HT-29 (cell line): ENCODE measurements at places on chromosomes 1 and 21.

GRCh38 chr21:44517175-44517899 is 22.7 kb downstream of the KRTAP10-1 start:
- DNase-seq = no peak

- no peak for DNase-seq
Observed at GRCh38 chr1:154423304-154423987, 18.3 kb downstream of the IL6R start.

DNA sequence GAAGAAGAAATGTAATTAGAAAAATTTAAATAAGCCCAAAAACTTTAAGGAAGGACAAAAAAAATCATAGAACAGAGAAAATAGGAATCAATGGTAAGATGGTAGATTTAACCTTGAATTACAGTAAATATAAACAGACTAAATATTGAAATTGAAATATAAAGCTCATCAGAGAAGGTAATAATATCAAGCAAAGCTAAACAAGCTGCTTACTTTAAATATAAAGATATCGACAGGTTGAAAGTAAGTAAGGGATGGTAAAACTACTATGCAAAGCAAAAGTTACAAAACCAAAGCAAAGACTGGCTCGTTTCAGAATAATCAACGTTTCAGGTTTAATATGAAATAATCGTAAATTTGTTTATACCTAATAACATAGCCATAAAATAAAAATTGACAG is 137.0 kb upstream of the KCNJ15 start:
- DNase-seq = no peak

- DNase-seq = no peak
Observed at GRCh38 chr1:116871779-116872146, 38.0 kb upstream of the PTGFRN start.

DNA sequence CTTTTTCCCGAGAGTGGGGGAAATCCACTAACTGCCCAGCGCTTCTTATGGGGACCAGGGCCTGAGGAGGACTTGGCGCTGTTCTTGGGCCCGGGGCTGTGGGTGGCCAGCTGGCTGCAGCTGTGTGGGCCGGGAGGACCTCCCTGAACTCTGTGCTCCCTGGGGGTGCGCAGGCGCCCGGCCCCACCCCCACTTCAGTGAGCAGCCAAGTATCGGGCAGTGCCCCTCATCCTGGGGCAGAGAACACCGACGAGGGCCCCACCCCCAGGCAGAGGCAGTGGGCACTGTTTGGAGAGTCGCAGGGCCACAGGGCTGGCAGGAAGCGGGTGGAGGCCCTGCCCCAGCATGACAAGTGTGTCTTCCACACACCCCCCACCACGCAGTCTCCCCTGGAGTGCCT is 32.5 kb upstream of the SLC19A1 start:
- DNase-seq = no peak

- no peak for DNase-seq
Observed at GRCh38 chr1:13813398-13814012, 113.5 kb downstream of the PRDM2 start.

- no peak for DNase-seq
Observed at GRCh38 chr1:15489052-15489736, 13.3 kb downstream of the CELA2B start.

DNA sequence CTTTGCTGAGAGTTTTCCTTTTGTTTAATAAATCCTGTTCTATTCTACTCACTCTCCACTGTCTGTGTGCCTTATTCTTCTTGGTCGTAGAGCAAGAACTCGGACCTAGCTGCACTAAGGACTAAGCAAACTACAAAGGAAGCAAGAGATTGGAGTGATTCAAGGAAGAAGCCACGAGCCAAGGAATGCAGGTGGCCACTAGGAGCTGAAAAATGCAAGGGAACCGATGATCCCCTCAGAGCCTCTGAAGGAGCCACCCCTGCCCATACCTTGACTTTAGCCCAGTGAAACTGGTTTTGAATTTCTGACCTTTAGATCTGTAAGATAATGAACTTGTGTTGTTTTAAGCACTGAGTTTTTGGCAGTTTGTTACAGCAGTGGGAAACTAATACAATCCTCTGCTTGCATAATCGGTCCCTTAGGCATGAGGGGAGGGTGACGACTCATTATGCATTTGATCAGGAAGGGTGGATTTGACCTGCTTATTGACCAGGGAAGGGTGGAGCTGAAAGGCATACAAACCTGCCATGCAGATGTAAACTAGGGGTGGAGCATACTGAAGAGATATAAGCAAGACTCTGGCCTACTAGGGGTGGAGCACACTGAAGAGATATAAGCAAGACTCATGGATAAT is 6.2 kb upstream of the CA6 start:
- peak; percentile 65 for DNase-seq

- DNase-seq = no peak
Observed at GRCh38 chr1:230970432-230970831, 8.2 kb downstream of the TTC13 start.
